ENCODE measurements at places on chromosomes 6 and 20. TPM values are rescaled to one million over a fixed set of nuclear protein-coding genes. Genes with fewer than 3 reads are reported as not detected.

DNA sequence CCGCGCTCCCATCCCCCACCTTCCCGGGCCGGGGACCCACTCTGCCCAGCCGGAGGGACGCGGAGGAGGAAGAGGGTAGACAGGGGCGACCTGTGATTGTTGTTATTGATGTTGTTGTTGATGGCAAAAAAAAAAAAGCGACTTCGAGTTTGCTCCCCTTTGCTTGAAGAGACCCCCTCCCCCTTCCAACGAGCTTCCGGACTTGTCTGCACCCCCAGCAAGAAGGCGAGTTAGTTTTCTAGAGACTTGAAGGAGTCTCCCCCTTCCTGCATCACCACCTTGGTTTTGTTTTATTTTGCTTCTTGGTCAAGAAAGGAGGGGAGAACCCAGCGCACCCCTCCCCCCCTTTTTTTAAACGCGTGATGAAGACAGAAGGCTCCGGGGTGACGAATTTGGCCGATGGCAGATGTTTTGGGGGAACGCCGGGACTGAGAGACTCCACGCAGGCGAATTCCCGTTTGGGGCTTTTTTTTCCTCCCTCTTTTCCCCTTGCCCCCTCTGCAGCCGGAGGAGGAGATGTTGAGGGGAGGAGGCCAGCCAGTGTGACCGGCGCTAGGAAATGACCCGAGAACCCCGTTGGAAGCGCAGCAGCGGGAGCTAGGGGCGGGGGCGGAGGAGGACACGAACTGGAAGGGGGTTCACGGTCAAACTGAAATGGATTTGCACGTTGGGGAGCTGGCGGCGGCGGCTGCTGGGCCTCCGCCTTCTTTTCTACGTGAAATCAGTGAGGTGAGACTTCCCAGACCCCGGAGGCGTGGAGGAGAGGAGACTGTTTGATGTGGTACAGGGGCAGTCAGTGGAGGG, 2.8 kb downstream of the SOX4 start:
- peak overlapping the region; percentile 91 for H3K27ac ChIP-seq
- H3K36me3 ChIP-seq = no peaks in the 10 kb centered on the region
- H3K4me3 ChIP-seq = peak overlapping the region; percentile 79
- H3K4me1 ChIP-seq = no peaks in the 10 kb centered on the region
- no peaks in the 10 kb centered on the region for H3K27me3 ChIP-seq
- DNase-seq = peak; percentile 22

Gene OR2J1
- 0.68 TPM for total RNA-seq

- H3K27ac ChIP-seq = no peak overlapping the region
- H3K27me3 ChIP-seq = no peaks in the 10 kb centered on the region
- DNase-seq = peak; percentile 11
- no peaks in the 10 kb centered on the region for H3K4me1 ChIP-seq
Measured at GRCh38 chr6:18978337-18979128, 591.4 kb downstream of the RNF144B start.

DNA sequence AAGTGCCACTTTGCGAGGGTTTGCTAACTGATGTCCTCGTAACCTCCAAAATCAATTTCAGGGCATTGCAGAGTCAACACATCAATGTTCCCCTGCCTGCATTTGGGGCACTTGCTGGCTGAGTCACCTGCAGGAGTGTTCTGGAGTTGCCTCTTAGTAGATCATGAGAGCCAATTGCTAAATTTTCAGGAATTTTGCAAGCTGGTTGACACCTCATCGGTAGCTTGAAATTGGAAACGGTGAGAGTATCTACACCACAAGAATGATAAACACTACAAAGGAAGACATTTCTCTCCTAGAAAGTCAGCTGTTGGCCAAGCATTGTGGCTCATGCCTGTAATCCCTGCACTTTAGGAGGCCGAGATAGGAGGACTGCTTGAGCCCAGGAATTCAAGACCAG, 10.8 kb upstream of the BFSP1 start:
- H3K4me3 ChIP-seq = no peak overlapping the region
- no peak for DNase-seq
- H3K27me3 ChIP-seq = no peaks in the 10 kb centered on the region
- H3K27ac ChIP-seq = no peak overlapping the region

GRCh38 chr6:140537834-140538705, 1163.6 kb upstream of the CITED2 start:
- H3K4me3 ChIP-seq = no peak overlapping the region
- DNase-seq = peak; percentile 31
- no peaks in the 10 kb centered on the region for H3K27me3 ChIP-seq
- H3K36me3 ChIP-seq = no peaks in the 10 kb centered on the region

Gene CLVS2
- 3.0 TPM for total RNA-seq

DNA sequence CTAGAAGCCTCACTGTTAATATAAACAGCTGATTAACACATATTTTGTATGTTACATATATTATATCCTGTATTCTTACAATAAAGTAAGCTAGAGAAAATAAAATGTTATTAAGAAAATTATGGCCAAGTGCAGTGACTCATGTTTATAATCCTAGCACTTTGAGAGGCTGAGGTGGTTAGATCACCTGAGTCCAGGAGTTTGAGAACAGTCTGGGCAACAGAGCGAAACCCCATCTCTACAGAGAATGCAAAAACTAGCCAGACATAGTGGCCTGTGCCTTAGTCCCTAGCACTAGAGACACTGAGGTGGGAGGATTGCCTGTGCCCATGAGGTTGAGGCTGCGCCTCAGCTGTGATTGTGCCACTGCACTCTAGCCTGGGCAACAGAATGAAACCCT, 81.9 kb downstream of the NCOA3 start:
- no peaks in the 10 kb centered on the region for H3K4me1 ChIP-seq
- H3K4me3 ChIP-seq = no peak overlapping the region
- H3K27ac ChIP-seq = no peak overlapping the region
- no peak for DNase-seq
- H3K36me3 ChIP-seq = no peaks in the 10 kb centered on the region
- H3K27me3 ChIP-seq = no peaks in the 10 kb centered on the region

Gene HLA-DQB2
- not detected for total RNA-seq

- no peak overlapping the region for H3K4me3 ChIP-seq
- H3K27me3 ChIP-seq = no peaks in the 10 kb centered on the region
- no peaks in the 10 kb centered on the region for H3K4me1 ChIP-seq
- no peaks in the 10 kb centered on the region for H3K36me3 ChIP-seq
Measured at GRCh38 chr6:64520050-64520449, 884.4 kb downstream of the PHF3 start.

- H3K27ac ChIP-seq = no peak overlapping the region
- no peak for DNase-seq
- peak overlapping the region; percentile 55 for H3K4me3 ChIP-seq
- no peaks in the 10 kb centered on the region for H3K27me3 ChIP-seq
- no peaks in the 10 kb centered on the region for H3K4me1 ChIP-seq
- no peaks in the 10 kb centered on the region for H3K36me3 ChIP-seq
Measured at GRCh38 chr6:131061041-131061750, 1.8 kb downstream of the EPB41L2 start.

Gene POPDC3
- total RNA-seq = 2.3 TPM
